Brain pericyte (primary cell): ENCODE measurements at places on chromosomes 3 and 15.

- DNase-seq, result no peak
Measured at GRCh38 chr15:89912674-89913396, at the start of gene ARPIN. TSS of gene ARPIN (minus strand) at chr15:89912952. CDS start at chr15:89912835, 117 bp downstream.

DNA sequence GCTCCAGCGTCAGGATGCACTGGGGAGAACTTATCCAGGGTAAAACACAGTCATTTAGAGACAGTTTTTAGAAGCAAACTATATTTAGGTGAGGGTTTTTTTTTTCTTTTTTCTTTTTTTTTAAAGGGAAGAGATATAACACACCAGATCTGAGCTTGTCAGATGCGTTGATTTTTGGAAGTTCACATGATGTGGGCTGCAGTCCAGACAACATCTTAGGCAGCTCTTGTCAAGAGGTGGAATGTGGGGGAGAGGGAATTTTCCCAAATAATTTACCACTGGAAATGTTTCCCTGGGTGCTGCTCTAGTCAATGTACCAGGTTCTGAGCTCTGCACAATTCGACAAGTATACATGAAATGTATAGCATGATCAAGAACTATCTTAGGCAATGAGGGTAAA is 93.3 kb downstream of the OXNAD1 start:
- no peak for DNase-seq

DNA sequence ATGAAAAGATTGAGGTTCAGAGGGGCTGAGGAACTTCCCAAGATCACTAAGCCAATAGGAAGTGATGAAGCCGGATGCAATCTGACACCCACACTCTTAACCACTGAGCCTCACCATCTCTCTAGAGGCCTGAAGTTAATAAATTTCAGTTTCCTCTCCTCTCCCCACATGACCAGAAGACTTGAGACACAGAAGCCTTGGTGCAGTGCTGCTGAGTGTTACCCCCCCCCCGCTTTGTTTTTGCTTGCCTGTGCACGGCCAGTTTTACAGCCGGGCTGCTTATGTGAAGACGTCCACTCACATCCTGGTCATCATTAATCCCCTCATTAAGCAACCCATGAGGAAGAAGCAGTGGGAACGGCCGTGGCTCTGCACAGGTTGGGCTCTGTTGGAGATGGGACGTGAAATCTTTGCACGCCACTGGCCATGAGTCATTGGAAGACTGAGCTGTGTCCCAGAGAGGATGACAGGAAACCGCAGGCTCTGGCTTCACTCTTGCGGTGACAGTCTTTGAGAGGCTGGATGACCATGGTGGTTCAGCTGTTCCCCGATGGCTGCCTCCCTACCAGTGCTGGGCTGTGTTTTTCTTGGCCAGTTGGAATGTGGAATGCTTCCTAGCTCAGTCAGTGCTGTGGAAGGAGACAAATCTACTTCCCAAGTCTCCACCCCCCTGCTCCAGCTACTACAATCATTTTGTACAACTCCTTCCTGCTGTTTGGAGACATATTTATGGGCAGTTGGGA is 232.6 kb upstream of the LRTM1 start:
- peak; percentile 55 for DNase-seq

GRCh38 chr3:148044151-148044550 is 635.0 kb downstream of the ZIC1 start:
- DNase-seq, result no peak

DNA sequence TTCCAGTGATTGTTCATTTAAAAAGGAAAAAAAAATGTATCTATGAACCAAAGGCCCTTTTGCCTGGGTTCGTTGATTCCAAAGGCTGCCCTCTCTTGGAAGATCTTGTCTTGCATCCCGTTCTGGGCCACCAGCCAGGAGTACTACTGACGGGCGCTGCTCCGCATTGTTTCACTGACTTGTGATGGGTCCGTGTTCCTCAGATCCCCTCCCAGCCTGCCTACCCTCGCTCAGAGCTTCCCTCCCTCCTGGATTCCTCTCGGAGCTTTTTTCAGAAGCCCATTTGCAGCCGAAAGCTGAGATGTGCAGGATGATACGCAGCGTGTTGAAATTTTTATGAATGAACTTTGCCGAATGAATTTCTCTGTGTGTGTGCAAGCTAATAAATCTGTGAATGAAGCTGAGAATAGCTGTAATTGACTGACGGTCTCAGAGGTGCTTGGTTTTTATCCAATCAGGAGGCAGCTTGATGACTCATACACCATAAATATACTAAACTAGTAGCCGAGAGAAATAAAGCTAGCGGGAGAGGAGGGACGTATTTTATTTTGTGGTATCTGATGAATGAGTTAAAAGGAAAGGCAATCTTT is at the start of gene SHC4:
Gene SHC4, minus strand, starts transcription at position 396 of the 590 bp plus-strand sequence. CDS start 904 bp downstream, outside the sequence.
- peak; percentile 65 for DNase-seq

GRCh38 chr3:81951106-81951505 is 189.7 kb upstream of the GBE1 start:
- DNase-seq, result no peak

GRCh38 chr15:39807791-39808190 is 25.1 kb upstream of the FSIP1 start:
- DNase-seq, result no peak

GRCh38 chr3:110887176-110887575 is 184.4 kb upstream of the NECTIN3 start:
- no peak for DNase-seq

DNA sequence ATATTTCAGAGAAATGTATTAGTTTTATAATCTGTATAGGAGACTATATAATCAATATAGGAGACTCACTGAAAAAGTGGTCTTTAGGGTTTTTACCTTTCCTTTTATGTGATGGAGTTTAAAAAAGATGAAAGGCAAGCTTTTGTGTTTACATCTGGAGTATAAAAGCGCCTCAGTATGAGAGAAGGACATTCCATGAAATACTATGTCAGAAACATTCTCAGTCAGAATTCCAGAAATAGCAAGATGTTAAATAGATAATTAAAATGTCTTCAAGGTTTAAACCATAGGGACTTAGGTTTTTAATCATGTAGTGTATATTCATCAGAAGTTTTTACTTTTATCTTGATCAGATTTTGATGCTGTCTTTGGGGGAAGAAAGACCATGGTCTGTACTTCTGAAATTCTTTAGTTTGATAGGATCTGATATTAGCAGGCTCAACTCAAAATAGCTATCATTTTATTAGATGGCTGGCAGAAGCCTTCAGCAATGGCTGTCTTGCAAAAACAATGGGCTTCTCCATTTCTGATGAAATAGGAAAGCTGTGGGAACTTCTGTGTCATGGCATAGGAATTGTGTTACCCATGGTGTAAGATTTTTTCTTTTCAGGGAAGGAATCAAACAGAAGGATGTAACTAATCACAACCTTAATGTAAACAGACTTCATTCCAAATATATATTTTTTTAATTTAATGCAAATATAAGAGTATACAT is 209.6 kb upstream of the PLSCR5 start:
- DNase-seq, result no peak

- DNase-seq, result no peak
Measured at GRCh38 chr3:33115024-33115768, 1.4 kb downstream of the CRTAP start.

GRCh38 chr3:31996195-31996594 is 14.6 kb downstream of the ZNF860 start:
- no peak for DNase-seq

- DNase-seq, result no peak
Measured at GRCh38 chr15:67266870-67267269, 12.3 kb downstream of the IQCH start.

- no peak for DNase-seq
Measured at GRCh38 chr15:92878593-92879053, 21.5 kb upstream of the CHD2 start.

DNA sequence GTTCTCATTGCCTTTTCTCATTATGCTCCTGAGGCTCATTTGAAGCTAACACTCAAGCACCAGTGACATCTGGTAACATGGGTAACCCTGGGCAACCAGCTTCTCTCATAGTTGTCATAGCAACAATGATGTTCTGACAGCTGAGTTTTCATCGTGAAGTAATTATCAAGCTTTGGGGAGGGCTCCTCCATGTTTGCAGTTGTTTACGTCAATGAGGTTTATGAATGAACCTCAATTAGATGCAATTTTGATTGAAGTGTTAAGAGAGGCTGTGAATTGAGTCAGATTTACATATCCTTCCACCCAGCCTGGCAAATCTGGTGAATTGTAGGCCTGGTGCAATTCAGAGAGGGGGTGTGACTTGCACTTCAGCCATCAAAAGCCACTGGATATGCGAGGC is 119.3 kb upstream of the CHD2 start:
- DNase-seq, result no peak

DNA sequence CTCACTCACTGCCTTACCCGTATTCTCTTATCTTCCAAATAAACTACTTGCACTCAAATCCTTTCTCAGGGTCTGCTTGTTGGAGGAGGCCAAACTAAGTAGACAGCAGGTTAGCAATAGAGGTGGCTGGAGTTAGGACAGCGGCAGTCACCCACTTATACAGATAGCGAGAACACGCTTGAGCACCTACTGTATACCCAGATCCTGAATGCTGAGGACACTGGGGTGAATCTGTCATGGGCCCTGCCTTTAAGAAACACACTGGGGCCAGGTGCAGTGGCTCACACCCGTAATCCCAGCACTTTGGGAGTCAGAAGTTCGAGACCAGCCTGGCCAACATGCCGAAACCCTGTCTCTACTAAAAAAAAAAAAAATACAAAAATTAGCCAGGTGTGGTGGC is 38.0 kb upstream of the TSEN2 start:
- no peak for DNase-seq

DNA sequence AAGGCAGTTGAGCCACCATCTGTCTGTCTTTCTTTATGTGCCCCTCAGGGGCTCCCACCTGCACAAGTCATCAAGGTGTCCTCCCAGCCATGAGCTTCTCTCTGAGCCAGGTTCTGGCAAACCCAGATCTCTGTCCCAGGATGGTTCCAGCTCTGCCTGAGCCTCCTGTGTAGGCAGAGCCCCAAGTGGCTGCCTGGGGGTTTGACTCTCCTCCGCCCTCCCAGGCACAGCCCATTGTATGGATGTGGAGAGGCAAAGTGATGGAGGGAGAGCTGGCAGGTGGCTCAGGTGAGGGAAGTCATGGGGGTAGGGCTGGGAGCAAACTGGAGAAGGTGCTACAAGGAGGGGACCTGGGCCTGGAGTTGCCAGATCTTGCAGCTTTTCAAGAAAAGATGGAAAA is 56.9 kb downstream of the GRIP2 start:
- DNase-seq, result no peak

GRCh38 chr3:95923496-95924210 is 890.7 kb upstream of the EPHA6 start:
- peak; percentile 76 for DNase-seq

DNA sequence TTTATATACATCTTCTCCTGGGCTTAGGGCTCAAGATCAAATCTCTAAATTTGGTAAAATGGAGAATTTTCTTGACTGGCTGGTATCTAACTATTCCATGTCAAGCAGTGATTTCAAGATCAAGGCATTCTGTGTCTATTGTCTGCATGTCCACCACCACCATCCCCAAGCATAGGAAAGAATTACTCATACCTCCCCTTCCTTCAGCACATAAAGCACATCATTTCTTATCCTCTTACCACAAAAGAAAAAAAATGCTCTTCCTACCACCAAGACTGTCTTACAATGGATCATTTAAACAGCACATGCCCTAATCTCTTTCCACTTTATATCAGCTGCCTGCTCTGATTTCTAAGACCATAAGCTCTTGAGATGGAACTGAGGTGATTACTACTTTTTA is 470.5 kb upstream of the THBS1 start:
- no peak for DNase-seq

DNA sequence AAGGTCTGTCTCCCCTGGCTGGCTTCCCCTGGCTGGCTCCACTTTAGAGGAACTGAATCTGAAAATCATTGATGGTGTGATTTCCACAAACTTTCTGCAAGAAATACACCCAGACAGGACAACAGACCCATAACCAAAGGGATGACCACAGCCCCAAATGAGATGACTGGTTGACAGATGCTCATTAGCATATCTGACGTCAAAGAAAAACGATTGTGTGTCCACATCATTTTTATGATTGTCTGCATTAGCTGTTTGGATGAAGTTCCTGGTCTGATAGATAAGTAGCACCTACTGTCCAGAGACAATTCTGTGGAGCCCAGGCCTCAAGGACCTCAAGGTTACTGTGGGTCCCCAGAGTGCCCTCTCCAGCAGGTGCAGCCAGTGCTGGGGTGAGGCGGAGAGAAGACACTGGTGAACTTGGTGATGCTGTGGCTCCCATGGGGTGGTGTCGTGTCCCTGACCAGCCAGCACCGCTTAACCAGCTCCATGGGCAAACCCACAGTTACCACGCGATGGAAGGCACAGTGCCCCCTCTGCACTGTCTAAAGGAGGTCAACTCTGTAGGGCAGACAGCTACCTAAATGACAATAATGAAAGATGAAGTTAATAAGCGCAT is 127.4 kb downstream of the NSMCE3 start:
- no peak for DNase-seq

DNA sequence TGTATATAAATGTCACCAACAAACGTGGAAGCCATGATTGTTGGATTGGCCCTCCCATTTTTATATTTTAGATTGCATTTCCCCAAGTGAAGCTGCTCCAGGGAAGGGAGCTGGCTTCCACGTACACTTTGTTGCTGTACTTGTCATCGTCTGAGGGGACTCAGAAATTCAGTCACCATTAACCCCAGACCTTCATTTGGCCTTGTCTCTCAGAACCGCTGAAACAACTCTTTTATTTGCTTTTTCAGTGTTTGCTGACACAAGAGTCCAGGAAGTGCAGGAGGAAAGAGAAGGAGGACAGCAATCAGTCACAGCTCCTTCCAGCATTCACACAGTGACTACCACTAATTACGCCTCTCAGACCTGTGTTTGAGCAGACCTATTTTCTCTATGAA is 276.5 kb downstream of the TBL1XR1 start:
- DNase-seq, result no peak

- DNase-seq, result no peak
Measured at GRCh38 chr3:45654397-45654944, 34.7 kb upstream of the SACM1L start.

DNA sequence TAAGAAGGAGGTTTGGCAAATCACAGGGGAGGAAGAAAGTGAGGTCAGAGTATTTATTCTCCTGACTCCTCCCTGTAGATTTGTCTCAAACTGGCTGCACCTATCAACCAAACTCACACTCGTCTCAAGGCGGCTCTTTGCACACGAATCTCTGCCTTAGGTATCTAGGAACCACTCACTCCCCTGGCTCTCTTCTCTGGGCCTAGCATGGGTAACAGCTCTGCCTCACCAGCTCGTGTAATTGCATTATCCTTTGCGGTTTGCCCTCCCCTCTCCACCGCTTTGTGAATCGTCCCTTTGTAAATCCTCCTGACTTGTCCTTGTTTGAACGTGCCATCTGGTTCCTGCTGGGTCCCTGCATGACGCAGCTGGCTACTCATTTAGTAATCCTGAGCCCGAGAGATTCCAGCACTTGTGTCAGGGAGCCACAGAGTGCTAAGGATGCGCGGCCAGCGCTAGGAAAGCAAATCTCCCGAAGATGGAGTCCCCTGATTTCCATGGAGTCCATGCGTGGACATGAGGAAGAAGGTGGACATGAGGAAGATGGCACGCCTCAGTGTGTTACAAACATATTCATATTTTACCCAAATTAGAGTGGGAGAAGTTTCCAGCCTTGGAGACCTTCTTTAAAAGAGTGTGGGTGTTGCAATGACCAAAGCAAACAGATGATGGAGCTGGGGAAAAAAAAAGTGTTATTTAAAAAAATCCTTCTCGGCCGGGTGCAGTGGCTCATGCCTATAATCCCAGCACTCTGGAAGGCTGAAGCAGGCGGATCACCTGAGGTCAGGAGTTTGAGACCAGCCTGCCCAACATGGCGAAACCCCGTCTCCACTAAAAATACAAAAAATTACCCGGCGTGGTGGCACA is 26.7 kb downstream of the NRROS start:
- DNase-seq, result no peak

GRCh38 chr3:112640930-112641801 is at the start of gene CCDC80:
TSS of gene CCDC80 (minus strand) at chr3:112641143. CDS start at chr3:112639905, 1,238 bp downstream.
- DNase-seq, result peak; percentile 81
